Nucleus accumbens (tissue), 56 donors: ENCODE measurements at places on chromosomes 11 and 22.

DNA sequence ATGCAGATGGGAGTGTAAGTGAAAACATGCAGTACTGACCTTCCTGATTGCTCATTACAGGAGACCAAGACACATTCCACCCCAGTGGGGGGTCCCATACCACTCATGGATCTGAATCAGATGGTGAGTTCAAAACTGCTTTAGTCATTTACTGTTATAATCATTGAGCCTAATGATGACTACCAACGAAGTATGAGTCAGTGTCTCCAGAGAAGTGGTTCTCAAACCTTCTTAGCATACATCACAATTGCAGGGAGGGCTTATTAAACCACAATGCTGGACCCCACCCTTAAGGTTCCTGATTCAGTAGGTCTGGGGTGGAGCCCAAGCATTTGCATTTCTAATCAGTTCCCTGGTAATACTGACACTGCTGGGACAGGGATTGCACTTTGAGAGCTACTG, 75.8 kb downstream of the CD44 start:
- DNase-seq, result no peak

DNA sequence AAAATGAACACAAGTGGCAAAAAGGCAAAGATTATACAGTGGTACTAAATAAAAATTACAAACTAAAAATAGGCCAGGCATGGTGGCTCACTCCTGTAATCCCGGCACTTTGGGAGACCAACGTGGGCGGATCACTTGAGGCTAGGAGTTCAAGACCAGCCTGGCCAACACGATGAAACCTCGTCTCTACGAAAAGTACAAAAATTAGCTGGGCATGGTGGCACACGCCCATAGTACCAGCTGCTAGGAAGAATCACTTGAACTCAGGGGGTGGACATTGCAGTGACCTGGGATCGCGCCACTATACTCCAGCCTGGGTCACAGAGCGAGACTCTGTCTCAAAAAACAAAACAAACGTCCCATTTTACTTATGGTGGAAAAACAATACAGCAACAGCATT, 24.5 kb downstream of the ZNF280B start:
- DNase-seq, result no peak

DNA sequence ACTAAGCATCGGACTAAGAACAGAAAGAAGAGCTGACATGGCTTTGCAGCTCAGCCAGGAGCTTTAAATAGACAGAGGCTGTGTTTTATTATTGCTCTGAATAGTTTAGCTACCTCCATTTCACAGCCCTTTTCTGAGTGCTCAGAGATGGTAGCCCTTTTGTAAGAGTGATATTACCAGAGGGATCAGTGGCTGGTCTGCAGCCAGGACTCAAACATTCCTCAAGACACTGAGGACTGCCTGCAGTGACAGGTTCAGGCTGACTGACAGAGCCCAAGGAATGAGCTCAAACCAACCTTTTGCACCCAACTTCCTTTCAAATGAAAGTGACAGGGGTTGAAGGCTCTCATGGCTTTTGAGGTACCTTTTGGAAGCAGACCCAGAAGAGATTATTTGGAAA, 189.0 kb downstream of the DDX10 start:
- no peak for DNase-seq

- no peak for DNase-seq
These were observed 14.2 kb upstream of the MUC6 start for GRCh38 chr11:1050581-1051355.

GRCh38 chr22:45202333-45203149, 38.2 kb downstream of the KIAA0930 start:
- no peak for DNase-seq

GRCh38 chr11:122267602-122268001, 151.6 kb upstream of the BLID start:
- no peak for DNase-seq

- no peak for DNase-seq
These were observed 15.1 kb downstream of the SPTBN2 start for GRCh38 chr11:66713746-66714480.

GRCh38 chr11:68582416-68583040, 101.8 kb upstream of the GAL start:
- no peak for DNase-seq

DNA sequence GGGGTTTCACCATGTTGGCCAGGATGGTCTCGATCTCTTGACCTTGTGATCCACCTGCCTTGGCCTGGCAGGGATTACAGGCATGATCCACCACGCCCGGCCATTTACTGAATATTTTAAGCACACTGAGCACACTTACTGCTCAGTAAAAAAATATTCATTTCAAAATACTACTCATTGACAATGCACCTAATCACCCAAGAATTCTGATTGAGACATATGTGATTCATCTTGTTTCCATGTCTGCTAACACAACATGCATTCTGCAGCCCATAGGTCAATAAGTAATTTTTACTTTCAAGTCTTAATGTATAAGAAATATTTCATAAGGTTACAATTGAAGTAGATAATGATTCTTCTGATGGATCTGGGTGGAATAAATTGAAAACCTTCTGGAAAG, 4.2 kb upstream of the OR52J3 start:
- DNase-seq, result no peak

DNA sequence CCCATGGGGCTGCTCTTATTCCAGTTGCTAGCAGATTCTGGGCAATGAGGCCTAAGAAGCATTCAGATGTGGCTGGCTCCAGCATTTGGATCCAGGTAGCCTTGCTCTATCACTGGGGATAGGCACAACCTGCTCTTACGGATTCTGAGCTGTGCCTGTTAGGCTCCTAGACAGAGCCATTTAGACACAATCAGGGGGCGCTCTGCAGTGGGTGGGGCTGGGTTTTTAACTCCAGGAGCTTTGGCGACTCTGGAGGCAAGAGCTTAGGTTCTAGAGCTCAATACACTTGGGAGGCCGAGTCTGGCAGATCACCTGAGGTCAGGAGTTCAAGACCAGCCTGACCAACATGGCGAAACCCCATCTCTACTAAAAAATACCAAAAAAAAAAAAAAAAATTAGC, 32.0 kb downstream of the KCNC1 start:
- no peak for DNase-seq

DNA sequence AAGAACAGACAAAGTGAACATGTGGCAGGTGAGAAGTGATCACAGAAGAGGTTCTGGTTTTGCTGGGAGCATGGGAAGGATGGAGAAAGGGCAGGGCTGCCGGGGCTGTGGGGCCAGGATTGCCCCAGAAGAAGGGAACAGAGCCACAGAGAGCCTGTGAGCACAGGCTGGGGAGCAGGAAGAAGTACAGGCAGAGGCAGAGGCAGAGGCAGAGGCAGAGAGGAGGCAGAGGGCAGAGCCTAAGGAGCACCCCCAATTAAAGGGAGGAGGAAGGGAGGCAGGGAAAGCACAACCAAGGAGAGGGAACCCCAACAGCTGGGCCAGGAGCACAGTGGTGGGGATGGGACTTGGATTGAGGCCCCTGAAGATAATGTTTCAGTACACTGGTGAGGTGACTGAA, 51.5 kb downstream of the SGSM3 start:
- DNase-seq, result no peak

GRCh38 chr22:26259510-26259909, 90.2 kb downstream of the SEZ6L start:
- no peak for DNase-seq

DNA sequence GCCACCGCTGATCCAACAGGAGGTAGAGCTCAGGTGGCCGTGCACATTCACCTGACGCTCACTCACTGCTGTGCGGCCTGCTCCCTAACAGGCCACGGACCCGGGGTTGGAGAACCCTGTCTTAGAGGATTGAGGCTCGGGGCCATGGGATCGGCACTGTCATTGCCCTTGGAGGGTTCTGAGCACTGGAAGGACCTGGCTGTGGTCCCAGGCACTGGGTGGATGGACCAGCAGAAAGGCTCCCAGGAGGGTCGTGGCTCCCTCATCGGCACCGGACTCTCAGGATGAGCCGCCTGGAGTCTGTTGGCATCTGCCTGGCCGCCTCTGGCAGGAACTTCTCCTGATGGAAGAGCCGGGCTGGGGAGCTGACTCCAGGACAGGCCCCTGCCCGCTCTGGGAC, 6.5 kb downstream of the KCNQ1 start:
- DNase-seq, result no peak

- no peak for DNase-seq
These were observed 26.9 kb upstream of the CECR2 start for GRCh38 chr22:17342361-17342760.

GRCh38 chr11:120740380-120740779, 228.8 kb downstream of the GRIK4 start:
- no peak for DNase-seq

DNA sequence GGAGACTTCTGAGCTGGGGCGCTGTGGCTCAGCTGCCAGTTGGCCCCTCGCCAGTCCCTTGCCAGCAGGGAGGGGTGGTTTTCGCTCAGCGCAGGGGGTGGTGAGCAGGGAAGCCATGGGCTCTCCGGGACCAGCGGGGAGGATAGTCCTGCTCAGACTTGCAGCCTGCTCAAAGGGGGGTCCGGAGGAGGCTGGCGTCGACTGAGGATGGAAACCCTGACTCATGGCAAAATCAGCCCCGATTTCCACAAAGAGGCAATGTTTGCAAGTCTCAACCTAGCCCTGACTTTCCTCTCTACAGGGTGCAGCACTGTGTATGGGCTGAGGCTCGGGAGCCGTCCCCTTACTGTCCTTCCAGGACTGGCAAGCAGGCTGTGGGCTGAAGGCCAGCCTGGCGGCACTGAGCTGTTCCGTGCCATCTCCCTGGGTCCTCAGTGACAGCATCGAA, 35.1 kb downstream of the FBLN1 start:
- DNase-seq, result peak; percentile 68

GRCh38 chr22:46245511-46245910, 4.6 kb downstream of the CDPF1 start:
- peak; percentile 29 for DNase-seq

DNA sequence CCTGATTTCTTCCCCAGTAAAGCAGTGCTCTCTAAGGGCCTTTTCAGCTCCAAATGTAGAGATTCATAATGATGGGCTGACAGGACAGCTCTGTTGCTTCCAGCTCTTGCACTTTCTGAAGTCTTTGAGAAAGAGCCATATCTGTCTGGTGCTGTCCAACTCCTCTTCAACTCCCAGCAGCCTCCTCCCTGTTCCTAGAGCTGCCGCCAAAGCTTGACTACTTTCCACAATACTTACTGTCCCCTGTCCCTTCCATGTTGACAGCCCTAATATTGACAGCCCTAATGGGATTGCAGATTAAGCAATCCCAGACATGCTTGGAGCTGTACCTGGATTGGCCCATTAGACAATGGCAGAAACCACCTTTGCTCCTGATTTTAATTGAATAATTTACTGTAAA, 29.6 kb downstream of the INSC start:
- no peak for DNase-seq

- DNase-seq, result no peak
These were observed 480.5 kb upstream of the RAG2 start for GRCh38 chr11:37078521-37078920.

GRCh38 chr11:16607675-16608644, 130.5 kb upstream of the C11orf58 start:
- DNase-seq, result peak; percentile 42

GRCh38 chr22:17920145-17920605, 104.2 kb downstream of the MICAL3 start:
- no peak for DNase-seq

DNA sequence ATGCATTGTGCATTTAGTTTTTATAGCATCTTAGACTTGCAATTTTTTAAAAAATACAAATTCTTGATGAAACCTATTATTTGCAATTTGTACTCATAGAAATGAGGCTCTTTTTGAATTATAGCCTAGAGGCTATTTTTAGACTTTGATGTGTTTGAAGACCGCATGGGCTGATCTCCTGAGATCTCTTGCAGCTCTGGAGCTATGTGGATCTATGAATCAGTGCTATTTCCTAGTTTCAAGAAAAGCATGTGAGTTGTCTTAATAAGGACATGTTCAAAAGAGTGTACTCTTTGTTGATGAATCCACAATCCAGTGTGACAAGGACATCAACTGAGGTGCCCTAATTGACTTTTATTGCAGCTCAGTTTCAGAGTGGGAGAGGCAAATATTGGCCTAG, 620.5 kb downstream of the ETS1 start:
- DNase-seq, result no peak

DNA sequence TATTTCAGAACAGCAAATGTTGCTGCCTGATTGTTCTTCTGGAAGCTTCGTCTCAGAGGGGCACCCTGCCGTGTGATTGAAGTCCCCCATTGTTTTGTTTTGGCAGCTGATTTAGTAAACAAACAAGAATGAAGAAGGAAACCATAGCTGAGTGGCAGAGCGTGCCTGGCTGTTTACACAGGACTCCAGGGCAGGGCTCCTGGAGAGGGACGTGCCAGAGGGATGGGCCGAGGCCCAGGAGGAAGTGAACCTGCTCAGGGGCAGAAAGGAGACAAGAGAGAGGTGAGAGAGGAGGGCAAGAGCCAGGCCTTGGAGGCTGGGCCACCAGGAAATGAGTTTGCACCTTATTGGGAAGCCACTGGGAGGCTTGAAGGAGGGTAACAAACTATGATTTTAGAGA, 85.5 kb upstream of the B3GAT1 start:
- no peak for DNase-seq

DNA sequence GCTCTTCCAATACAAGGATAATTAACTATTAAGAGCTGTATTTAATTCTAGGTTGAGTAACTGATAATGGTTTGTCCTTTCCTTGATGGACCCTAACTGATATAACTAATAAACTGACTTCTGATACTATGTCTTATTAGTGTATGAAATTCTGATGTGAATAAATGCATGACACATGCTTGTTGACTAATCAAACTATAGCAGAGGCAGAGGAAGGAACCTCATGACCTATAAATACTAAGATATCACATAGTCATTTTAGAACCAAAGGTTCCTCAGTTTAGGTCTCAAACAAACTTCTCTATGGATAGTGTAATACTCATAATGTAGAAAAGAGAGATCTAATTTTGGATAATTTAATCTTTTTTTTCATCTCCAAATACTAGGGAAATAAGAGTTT, 4.8 kb upstream of the HBD start:
- DNase-seq, result no peak

DNA sequence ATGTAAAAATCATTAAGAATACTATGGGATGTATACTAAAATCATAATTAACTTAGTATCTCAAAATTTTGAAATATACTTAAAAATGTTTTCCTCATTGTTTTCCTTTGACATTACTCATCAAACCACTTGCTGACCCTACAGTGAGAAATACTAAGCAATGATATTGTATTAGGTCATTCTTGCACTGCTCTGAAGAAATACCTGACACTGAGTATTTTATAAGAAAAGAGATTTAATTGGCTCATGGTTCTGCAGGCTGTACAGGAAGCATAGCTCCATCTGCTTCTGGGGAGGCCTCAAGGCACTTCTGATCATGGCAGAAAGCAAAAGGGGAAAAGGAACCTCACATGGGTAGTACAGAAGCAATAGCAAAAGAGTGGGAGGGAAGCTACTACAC, 950.9 kb upstream of the CHORDC1 start:
- no peak for DNase-seq
